A549 treated with RU486 at 1 μM for 4 hours (cell line): ENCODE measurements at places on chromosomes 6 and 20. TPM values are rescaled to one million over a fixed set of nuclear protein-coding genes. Genes with fewer than 3 reads are reported as not detected.

The RING1 gene
- 19.8 to 28.2 TPM (median 25.6 TPM) in 5 replicates for total RNA-seq

The TRIM10 gene
- total RNA-seq: not detected in 5 replicates

The GJA1 gene
- 50.3 to 83.3 TPM (median 81.3 TPM) in 5 replicates for total RNA-seq

The CCN6 gene
- total RNA-seq: not detected in 5 replicates

The PCK1 gene
- total RNA-seq: 0.05 to 0.13 TPM in 2 of 5 replicates, not detected in the others

The DSE gene
- 12.4 to 19.1 TPM (median 17.3 TPM) in 5 replicates for total RNA-seq

The CDKAL1 gene
- total RNA-seq: 2.8 to 4.5 TPM (median 3.0 TPM) in 5 replicates

The KIAA1586 gene
- 3.2 to 5.8 TPM (median 5.0 TPM) in 5 replicates for total RNA-seq

The HSPA1L gene
- total RNA-seq: 1.2 to 1.5 TPM (median 1.2 TPM) in 5 replicates

The ENPP1 gene
- 0.95 to 1.7 TPM (median 1.6 TPM) in 5 replicates for total RNA-seq

The CGA gene
- 0.19 to 0.29 TPM (median 0.26 TPM) in 3 of 5 replicates, not detected in the others for total RNA-seq
